ENCODE measurements at places on chromosomes 3 and 15.

DNA sequence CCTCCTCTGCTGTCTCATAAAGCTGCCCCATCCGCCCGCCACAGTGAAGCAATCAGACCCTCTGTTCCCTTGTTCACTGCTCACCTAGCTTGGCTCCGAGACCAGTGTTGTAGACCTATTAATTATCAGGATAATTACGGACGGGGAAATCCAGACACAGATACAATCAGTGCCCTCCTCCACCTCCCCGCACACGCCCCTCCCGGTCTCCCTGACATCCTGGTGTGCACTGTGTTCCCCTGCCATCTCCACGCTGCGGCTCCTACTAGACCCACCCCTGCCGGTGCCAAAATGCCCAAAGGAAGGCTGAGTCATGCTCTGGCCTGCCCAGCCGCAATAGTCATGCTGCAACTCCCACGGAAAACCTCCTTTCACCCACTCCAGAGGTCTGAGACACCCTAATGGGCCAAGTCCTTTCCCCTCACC is 277.3 kb upstream of the TLE3 start:
- DNase-seq, result no peak

- no peak for DNase-seq
Measured at GRCh38 chr15:51669381-51669780, 11.9 kb upstream of the SCG3 start.

DNA sequence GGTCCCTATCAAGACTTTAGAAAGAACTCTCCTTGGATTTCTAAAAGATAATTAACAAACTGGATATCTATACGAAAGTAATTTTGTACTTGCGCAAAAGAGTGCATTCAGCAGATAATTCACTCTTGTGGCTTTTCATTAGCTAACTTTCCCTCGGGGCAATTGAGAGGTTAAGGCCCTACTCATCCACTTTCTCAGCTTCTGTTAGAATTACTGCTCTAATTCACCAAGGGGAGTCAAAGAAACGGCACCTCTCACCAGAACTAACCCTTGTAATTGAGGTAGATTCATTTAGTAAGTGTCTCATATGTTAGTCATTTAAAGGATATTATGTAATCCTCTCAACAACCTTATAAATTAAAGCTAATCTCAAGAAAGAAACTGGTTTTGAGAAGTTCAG is 22.5 kb upstream of the MB21D2 start:
- DNase-seq, result peak; percentile 14

DNA sequence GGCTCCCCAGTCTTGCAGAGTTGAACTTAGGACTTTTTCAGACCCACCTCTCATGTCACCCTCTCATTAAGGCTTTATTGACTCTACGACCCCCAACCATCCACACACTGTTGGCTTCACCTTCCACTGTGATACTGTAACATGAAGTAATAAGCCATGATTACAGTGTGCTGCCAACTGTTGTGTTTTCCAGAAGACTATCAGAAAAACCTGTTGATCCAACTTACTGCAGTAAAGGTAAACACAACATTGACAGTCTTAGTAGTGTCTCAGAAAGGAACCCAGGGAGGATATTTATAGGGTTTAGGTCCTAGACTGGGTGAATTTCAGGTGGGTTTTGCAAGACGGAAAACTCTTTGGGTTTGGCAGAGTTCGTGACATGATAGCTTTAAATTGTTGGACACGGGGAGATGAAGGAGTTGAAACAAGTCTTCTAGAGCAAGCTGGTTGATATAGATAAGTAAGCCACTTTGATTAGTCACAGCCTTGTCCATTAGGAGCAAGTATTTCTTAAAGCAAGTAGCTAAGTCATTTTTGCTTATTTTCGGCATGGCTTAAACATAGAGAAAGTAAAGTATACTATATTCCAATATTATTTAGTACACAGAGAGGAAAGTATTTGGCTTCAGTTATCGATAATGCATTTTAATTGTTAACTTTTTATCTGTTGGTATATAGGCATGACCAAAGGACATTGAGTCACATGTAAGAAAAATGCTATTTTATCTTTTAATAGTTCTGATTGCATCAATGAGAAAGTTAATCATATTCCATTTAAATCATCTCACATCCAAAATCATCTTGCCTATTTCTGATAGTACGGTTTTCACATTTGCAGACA is 2.4 kb upstream of the COL6A5 start:
- no peak for DNase-seq

- DNase-seq, result no peak
Measured at GRCh38 chr15:70259640-70260508, 162.2 kb upstream of the TLE3 start.

GRCh38 chr15:43249699-43250203 is 17.0 kb downstream of the TGM5 start:
- no peak for DNase-seq

DNA sequence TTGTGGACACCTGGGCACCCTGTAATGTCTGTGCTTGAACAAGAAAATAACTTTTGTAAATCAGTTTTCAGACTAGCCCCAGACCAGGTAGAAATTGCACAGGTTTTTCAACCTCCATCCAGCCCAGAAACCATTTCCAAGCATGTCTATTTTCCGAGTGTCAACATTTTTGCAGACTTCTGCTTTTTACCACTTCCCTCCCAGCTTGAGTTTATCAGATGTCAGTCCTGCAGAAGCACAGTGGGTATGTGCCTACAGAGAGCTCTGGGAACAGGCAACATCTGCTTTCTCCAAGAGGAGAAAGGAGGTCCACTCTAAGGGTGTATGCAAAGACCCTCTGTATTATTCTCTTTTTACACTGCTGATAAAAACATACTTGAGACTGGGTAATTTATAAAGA is 83.9 kb downstream of the LRRK1 start:
- no peak for DNase-seq

DNA sequence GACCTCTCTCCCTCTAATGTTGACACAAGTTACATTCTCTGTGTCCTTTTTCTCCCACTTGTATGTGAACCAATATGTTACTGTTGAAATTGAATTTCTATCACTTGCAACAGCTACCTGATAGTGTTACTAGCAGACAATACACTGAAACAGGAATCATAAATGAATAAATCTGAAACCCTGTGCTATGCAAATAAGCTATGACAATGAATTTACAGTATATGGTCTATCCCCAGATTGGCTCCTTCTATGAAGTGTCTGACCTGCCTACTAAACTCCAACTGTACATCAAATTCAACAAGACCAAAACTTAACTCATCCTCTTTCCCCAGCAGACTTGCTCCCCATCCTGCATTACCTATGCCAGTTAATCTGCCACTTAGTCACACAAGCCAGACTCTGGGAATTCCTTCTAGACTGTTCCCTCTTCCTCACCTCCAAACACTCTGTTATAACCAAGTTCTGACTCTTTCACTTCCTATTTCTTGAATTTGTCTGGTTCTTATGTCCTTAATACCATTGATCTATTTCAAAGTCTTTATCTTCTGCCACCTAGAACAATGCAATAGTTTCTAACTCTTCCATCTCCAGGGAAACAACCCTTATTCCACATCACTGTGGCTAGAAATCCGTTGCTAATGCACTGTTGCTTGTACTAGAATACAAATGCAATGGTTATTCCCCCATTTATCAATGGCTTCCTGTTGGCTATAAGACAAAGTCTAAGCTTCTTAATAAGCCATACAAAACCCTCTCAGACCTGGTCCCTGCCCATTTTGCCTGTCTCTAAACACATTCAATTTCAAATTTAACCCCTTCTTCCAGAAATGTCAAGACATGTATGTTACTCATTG is 13.4 kb upstream of the ZNF639 start:
- DNase-seq, result no peak

- DNase-seq, result no peak
Measured at GRCh38 chr3:1147819-1148218, 55.0 kb downstream of the CNTN6 start.

- no peak for DNase-seq
Measured at GRCh38 chr3:140443073-140443472, 234.8 kb upstream of the TRIM42 start.

DNA sequence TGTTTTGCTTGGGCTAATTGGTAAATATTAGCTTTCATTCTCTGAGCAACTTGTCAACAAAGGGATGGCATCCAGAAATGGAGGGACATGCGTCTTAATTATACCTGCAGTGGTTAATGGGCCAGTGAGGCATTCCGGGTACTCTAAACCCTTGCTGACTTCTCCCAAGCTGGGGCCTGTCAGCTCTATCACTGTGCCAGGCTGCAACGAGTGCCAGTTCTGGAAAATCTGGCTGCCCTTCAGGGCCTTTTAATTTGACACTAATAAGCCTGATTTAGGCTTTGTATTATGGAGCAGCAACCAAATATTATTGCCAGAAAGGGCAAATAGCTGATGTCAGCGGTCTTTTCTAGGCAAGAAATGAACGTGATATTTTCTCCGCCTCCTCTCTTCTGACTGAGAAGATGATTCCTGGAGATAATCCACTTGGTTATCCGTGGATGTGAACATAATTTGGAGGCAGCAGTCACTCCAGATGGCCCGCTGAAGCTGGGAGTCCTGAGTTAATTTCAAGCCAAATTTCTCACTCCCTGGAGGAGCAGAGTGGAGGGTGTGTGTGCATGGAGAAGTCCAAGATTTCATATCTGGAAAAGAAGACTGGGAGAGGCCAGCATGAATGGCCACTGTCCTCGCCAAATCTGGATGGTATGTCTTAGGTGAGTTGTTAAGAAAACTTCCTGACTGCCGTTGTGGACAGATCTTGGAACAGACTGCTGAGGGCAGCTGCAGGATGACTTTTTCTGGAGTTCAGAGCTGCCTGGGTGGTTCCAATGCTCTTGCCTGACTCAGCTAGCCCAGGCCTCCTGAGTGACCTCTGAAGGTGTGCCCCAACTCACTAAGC is 44.4 kb upstream of the PSMD6 start:
- DNase-seq, result peak; percentile 97

DNA sequence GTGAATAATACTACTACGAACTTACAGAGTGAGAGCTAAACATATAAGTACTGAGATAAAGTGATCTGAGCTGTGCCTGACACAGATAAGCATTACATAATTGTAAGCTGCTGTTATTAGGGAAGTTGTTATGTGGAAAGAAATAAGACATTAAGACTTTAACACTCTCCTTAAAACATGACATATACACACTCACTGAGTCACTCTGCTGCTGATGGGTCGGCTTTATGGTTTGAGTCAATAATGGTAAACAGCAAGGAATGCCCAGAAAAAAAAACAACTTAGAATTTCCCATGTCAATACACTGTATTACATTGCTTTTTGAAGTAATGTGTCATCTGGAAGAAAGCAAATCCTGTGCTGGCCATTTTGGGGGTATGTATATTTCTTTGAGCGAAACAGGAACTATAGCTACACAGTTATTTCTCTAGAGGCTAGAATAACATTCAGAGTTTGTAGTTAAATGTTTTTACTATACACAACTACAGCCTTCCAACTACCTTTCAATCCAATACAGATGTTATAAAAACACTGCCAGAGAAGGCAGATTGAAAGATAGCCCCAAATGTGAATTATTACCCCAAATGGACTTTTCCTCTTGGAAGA is 22.8 kb upstream of the SPRED1 start:
- no peak for DNase-seq
